AML-193 (cell line): ENCODE measurements at places on chromosomes 5 and 9.
A peak's percentile ranks its signal among the peaks of the same experiment; 100 is the strongest.

GRCh38 chr5:5332287-5332686, 90.2 kb upstream of the ICE1 start:
- no peak for DNase-seq

- no peak for DNase-seq
Observed at GRCh38 chr5:179140293-179140692, 80.1 kb downstream of the ZNF354C start.

DNA sequence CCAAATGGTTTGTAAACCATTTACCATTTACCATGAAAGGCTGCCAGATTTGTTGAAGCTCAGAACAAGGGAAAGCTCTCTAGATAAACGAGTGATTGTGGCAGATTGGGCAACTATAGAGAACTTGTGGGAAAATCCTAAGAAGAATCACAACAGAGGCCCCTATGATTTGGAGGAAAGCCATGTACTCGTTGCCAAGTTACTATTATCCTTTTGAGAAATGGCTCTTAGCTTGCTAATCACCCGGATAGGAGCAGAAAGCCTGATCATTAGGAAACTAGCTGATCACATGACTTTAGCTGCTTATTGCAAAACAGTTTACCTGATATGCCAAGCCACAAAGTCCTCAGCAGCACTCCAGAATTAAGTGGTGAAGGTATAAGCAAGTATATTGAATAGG, 23.5 kb upstream of the ATG10 start:
- no peak for DNase-seq

- no peak for DNase-seq
Observed at GRCh38 chr5:154264549-154265196, 74.1 kb downstream of the GALNT10 start.

GRCh38 chr5:100746730-100747129, 156.4 kb downstream of the ST8SIA4 start:
- peak; percentile 86 for DNase-seq

- DNase-seq: no peak
Observed at GRCh38 chr5:83503662-83504061, 32.1 kb downstream of the VCAN start.

GRCh38 chr5:57665146-57665936, 182.7 kb upstream of the ACTBL2 start:
- DNase-seq: no peak
